ENCODE measurements at places on chromosomes 3 and 15. TPM values are rescaled to one million over a fixed set of nuclear protein-coding genes. Genes with fewer than 3 reads are reported as not detected.
A peak's percentile ranks its signal among the peaks of the same experiment; 100 is the strongest.

C15orf62 gene
- 0.57 TPM for total RNA-seq

RASL12 gene
- total RNA-seq = 1.7 TPM

MTFMT gene
- 14.1 TPM for total RNA-seq

CLEC3B gene
- total RNA-seq = 10.5 TPM

TF gene
- total RNA-seq = 4.0 TPM

IL5RA gene
- not detected for total RNA-seq

PAQR5 gene
- total RNA-seq = not detected

CCDC80 gene
- 614 TPM for total RNA-seq

CDCP1 gene
- 32.8 TPM for total RNA-seq

DNA sequence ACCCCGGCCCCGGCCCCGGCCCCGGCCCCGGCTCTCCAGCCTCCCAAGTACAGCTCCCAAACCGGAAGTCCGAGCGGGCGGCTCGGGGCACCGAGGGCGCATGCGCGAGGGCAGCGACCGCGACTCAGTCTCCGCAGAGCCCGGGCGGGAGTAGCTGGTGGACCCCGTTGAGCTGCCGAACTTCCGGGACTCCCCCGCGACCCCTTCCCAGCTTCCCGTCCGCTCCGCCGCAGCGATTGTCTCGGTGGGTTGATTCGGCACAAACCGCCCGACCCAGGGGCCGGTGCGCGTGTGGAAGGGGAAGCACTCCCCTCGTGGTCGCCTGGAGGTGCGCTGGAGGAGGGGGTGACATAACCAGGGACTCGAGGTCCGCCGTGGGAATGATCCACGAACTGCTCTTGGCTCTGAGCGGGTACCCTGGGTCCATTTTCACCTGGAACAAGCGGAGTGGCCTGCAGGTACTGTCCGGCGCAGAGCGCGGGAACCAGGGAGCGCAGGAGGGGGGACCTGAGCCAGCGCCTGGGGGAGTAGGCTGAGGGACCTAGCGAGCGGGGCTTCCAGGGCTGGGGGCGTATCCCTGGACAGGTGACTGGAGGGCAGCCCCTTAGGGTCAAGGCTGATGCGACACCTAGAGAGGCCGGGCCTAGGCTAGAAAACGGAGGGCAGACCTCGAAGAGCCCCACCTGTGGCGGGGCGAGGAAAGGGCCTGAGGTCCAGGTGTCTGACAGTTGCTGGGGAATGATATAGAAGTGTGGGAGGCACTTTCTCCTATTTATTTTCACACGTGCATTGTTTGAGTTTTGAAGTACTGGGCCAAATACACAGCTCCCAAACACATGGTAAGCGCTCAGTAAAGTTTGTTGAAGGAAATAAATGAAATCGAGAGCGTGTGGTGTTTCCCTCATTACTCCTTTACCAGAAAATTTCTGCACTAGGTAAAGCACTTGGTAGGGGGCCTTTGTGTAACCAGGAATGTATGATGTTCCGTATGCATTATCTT is at the start of the genes TUBGCP4 and ZSCAN29:
TSS of gene TUBGCP4 (plus strand) at position 127 of the 1,000 bp plus-strand sequence. CDS start at position 381, 254 bp downstream.
TSS of gene ZSCAN29 (minus strand) at position 69 of the 1,000 bp plus-strand sequence. CDS start 1,130 bp downstream, outside the sequence.
- DNase-seq = peak; percentile 71

DNA sequence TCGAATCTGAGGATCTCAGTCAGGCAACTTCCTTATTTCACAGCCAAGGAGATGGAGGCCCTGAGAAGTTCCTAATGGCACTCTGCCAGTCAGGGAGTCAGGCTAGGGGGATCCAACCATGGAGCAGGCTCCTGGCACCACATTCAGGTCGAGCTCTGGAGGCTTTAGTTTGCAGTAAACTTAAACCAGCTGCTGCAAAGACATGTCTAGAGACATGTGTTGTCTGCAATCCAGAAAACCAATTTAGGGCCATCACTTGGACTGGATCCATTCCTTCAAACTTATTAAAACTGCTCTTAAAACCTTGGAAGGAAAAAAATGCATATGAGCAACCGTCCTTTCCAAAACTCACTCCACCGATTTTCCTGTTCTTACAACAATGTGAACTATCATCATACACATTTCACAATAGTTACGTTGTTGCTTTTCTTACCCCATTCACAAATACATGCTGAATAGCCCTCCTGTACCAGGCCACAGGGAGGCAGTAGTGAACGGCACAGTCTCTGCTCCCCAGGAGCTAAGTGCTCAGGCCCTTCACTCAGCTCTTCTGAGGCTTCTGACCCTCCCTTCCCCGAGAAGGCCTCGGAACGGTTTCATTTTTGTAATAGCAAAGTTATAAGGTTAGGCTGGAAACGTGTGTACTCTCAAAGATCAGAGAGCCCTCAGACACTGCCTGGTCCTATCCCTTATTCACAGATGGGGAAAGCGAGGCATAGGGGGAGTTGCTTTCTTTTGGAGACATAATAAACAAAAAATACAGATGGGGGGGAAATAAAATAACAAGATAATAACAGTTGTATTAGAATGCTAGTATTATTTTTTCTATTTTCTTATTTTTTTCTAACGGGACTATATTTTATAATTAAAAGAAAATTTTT is 20.1 kb downstream of the RFT1 start:
- peak; percentile 90 for DNase-seq

DNA sequence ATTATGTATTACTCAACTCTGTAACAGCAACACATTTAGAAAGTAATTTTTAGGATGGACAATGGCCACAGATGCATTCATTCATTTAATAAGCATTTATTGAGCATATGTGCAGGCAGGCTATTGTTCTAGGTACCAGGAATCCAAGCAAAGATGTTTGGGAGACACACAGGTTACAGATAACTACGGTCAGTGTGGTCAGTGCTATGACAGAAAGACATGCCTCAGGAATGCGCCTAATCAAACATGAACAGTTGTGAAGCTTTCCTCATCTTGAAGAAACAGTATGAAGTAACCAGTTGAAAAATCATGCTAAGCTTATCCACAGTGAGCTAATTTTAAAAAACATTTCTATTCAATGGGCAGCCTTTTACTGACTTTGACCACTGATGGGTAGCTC is 155.4 kb upstream of the CCDC54 start:
- DNase-seq = peak; percentile 63

DNA sequence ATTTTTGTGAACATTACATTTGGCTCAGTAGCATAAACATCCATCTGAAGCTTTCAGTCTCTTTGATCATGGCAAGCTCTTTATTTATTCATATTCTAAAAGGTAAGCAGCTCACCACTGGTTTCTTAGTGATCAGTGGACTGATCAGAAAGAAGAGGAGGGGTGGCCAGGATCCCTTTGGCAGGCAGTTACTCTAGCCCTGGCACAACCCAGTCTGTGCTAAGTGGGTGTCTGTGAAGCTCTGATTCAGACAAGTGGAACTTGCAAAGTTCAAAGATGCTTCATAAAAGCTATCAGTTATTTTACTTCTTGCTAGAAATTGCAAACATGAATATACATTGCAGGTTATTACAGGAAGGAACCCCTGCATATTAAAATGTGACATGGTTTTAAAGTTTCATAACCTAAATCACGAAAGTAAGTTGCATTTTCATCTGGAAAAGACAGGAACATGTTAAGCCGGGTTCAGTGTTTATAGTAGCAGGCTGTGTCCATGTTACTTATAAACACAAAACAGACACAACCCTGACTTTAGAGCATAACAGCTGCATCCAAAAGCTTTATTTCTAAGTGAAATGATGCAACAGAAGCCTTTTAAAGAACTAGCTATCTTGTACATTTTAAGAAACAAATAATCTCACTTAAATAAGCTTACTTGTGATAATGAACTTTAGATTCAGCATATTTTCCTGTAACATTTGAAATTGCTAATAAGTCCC is 785.3 kb downstream of the MCTP2 start:
- no peak for DNase-seq

GRCh38 chr15:88202231-88202630 is 54.3 kb downstream of the NTRK3 start:
- DNase-seq = peak; percentile 67

DNA sequence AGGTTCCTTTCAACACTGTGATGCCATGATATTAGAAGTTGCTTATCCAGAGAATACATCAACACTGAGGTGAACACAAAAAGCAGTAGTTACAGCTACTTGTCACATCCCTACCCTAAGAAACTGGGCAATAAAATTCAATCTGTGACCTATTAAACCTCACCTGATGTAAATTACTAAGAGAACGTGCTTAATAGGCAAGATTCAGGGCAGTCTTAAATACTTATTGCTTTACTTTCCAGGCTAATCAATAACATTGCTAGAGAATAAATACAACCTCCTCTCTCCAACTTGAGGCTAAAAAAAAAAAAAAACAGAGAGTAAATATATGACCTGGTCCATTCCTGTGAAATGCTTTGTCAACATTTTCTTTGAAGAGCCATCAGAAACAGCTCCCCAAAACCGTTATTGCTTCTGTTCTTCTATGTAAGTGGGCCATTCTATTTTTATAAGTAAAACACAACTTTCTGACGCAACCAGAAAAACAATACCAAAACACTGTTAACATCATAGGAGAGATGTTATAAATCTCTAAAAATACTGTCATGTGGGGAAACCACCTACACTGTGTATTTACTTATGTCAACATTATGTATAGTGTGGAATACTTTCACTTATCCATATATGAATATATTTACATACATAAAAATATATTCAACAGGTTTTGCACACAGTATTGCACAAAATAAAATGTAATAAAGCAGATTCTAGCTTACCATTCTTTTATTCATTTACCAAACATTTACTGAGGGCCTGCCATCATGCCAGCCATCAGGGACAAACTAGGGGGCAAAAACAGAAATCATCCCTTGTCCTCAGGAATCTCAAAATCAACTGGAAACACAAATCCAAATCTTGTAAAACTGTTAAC is 2.7 kb downstream of the NKIRAS1 start:
- DNase-seq = no peak

GRCh38 chr3:78642226-78643035 is 1125.4 kb downstream of the ROBO1 start:
- no peak for DNase-seq

DNA sequence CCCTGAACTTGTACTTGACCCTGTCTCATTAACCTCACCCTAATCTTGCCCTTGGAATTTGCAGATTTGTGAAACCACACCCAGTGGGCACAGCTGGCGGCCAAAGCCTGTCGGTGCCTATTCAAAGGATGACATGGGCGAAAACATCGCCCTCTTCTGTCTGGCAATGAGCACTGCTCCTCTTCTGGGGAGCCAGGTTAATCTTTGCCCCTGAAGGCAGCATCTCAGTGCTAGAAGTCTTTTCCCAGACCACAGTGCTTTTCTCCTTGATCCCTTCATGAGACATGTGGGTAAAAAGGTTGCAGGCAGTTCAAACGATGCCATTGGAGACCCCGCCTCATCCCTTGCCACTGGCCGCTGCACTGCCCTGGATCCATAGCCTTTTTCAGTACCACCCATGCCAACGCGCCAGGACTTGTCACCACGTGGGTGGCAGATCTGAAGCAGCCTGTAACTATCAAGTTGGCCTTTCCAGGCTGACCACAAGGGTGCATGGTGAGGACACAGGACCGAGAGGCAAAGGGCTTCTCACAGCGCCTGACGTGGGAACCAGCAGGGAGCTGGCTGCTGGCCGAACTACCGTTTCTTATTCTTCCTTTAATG is 6.5 kb upstream of the DNASE1L3 start:
- peak; percentile 56 for DNase-seq

DNA sequence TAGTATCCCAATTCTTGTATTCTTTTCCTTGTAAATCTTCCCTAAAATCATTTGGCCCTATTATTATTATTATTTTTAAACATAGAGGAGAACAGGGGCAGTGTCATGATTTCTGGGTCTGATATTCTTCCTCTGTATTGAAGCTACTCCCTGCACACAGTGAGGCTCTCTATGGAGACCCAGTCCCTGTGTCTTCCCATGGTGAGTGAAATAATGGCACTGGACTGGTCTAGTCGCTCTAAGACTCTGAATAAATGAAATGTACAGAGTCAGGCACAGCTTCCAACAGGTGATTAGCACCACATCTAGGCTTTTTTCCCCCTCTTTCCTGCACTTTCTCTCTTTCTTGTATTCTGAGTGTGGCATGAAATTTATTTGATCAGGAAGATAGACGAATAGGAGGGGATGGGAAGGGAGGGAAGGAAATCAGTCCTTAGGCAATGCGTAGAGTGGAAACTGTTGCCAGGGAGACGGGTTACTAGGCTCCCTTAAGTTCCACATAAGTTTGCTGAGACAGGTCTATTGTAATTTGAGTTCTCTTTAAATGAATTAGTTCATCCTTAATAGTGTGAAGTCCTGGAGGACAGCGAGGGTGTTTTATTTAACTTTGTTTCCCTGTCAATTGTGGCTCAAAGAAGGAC is 49.0 kb upstream of the NDN start:
- DNase-seq = no peak

DNA sequence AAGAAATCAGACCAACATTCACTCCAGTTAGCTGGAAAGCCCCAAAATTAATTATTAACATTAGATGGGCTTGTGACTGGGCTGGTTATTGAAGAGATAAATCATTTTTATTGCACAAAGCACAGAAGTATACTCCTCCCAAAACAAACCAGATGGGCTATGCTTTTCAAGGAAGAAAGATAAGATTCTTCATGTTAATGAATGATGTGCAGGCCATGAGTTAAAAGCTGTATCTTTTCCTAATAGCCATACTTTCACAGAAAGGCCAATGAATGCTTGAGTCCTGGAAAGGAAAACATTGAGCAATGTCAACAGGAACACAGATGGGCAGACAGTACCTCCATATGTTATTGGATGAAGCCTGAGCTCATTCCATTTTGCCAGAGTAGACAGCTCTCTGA is 55.4 kb downstream of the OCA2 start:
- DNase-seq = no peak

- DNase-seq = no peak
Observed at GRCh38 chr15:28894631-28895030, 8.9 kb downstream of the APBA2 start.

- DNase-seq = peak; percentile 42
Observed at GRCh38 chr15:62549345-62549970, 384.4 kb upstream of the C2CD4B start.

DNA sequence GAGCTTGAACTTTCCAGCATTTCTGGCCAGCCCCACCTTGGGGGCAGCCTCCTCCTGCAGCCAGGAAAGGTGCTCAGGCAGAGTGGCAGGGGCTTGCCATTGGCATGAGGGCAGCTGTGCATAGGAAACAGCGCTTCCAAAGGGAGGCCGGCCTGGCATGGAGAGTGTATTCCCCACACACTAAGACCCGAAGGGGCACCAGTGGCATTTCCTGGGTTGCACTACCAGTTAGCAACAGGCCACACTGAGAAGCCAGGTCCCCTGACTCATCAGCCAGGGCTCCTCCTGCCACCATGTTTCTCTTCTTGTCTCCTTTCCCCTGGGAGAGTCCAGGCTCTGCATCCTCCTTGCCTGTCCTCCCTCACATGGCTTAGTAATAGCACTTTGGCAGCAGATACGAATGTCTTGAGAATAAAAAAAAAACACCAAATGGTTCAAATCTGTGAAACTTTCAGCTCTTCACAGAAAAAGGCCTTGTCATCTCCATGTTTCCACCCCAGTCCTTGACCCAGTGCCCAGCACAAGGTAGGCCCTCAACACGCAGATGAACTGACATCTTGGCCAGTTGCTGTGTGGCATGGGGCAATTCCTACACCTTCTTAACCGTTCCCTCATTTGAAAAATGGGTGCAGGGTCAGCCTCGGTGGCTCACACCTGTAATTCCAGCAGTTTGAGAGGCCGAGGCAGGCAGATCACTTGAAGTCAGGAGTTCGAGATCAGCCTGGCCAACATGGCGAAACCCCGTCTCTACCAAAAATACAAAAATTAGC is 180.4 kb downstream of the SMAD6 start:
- DNase-seq = peak; percentile 81
